ENCODE measurements at places on chromosomes 6 and 20.

GRCh38 chr6:55557146-55557545, 21.8 kb downstream of the HMGCLL1 start:
- DNase-seq, result no peak

GRCh38 chr6:23180504-23181293, 611.3 kb downstream of the HDGFL1 start:
- DNase-seq, result peak; percentile 72

DNA sequence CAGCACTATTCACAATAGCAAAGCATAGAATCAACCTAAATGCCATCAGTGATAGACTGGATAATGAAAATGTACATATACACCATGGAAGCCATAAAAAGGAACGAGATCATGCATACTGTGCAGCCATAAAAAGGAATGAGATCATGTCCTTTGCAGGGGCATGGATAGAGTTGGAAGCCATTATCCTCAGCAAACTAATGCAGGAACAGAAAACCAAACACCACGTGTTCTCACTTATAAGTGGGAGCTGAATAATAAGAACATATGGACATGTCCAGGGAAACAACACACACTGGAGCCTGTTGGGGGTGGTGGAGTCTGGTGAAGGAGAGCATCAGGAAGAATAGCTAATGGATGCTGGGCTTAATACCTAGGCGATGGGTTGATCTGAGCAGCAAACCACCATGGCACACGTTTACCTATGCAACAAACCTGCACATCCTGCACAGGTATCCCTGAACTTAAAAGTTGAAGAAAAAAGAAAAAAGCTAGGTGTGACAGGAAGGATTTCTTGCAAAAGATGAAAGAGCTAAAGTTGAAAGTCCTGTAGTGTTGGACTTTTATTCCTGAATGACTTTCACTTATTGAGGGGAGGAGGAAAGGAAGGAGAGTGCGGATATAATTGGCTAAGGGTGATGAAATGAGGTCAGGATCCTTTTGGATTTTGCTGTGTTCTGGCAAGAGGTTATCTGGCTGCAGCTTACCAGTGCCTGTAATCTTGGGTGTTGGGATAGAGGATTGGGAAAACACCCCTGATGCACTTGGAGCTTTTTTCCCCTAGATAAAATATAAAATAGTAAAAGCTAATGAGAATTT, 8.5 kb downstream of the TRMT11 start:
- DNase-seq, result no peak

DNA sequence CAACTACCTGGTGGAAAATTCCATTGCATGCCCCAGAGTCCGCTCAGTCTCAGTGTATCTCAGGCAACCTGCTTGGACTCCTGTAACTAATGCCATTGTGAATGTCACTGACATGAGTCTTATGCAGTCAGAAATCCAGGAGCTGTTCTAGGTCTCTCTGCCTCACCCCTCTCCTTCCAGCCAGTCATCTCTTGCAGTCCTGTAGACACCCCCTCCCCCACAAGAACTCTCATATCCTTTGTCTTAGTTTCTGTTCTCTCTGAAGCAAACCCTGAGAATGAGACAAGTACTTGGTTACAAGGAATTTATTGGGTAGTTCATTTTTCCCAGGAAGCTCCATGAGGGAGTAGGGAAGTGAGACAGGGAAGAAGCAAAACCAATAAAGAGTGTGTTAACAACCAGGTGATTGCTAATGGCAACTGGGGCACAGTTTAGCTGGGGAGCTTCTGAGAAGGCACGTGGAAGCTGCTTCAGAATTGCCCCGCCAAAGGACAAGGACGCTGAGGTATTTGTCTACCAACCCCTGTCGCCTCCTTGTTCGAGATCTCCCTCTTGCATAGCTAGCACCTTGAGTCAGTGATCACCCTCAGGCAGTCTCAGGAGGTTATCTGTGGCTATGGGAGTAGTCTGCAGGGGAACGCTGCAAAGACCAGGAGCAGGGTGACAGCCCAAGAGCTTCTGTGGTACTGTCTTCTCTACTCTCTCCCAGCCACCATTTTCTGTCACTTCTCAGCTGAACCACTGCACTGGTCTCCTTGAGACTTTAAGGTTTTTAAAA, 911.4 kb upstream of the FLRT3 start:
- DNase-seq, result no peak

DNA sequence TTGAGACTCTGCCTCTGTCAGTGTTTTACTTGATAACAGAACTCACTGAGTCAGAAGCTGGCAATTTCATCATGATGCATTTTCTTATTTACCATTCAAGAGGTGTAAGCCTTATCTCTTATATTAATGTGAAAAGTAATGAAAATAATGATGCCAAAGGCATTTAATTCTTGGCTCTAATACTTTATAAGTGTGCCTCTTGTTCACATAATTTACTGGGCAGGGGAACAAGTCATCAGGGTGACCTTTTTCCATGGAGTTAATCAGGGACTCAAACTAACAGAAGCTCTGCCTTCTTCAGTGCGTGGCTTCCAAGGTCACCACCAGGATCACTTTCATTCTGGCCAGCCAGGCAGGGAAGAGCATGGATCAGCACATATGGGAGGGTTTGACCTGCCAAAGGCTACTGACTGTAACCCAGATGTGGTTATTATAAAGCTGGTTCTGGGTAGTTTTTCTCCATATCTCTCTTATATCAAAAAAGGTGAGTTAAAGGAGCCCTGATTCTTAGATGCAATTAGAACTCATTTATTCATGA, 5.2 kb upstream of the PLCB1 start:
- DNase-seq, result no peak

DNA sequence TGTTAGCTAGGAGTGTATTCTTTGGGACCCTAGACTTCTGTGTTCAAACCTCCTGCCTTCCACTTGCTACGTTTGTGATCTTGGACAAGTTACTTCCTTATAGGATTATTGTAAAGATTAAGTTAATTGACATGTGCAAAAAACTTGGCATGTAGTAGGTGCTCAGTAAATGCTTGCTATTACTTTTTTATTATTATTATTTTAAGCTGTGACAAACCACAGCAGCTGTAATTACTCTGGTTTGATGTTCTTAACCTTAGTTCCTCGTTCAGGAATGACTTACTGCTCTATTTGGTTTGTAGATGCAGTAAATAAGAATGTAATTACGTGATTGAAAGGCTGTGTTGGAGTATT, 3.2 kb downstream of the ARFGEF2 start:
- DNase-seq, result no peak

DNA sequence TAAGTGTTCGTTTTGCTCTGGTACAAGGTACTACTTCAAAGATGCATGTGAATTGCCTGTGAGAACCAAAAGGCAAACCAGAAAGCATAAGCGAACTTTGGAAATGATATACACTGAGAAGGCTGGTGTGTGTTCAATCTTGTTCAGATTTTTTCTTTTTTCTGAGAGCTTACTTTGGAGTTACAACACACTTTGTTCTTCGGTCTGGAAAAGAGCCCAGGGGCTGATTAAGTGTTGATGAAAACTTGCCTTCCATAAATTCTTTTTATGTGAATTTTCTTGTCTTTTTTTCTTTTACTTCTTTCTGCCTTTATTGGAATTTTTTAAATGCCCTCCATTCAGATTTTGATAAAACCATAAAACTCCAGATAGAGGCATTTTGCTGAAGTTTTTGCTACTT, 395.1 kb upstream of the SASH1 start:
- DNase-seq, result no peak

DNA sequence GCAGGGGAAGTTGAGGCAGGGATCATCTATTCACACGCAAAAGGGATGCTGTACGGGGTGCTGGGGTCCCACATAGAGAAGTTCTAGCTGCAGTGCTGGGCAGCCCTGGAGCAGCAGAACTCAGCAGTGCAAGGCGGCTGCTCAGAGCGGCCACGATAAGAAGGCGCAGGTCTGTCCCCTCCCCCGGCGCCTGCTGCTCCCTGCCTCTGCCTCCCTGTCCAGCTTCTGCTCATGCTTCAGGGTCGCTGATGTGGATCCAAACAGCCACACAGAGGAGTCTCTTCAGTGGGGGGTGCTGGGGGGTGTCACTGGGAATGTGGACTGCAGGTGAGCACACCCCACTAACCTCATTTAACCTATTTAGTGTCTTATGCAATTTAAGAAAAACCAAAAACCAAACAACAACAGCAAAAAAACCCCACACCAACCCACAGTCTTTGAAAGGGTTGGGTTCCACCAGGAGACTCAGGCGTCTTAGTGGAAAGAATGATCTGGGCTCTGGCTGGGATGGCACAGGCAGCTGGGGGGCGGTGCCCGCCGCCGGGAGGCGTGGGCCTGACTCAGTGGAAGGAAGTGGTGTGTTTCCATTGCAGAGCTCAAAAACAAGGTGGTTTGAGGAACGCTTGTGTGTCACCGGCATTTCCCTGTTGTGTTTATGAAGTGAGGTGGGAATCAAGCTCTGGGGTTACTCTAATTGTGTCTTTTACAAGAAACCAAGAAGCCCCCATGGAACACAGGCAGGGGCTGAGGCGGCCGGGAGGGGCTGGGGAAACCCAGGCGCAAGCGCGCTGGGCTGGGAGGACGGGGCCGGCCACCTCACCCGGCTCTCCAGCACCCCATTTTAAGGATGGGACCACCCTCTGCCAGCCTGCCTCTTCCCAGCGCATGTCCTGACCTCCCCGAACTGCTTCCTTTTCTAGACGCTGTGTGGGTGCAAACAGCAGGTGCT, 55.1 kb downstream of the IRF4 start:
- DNase-seq, result no peak

DNA sequence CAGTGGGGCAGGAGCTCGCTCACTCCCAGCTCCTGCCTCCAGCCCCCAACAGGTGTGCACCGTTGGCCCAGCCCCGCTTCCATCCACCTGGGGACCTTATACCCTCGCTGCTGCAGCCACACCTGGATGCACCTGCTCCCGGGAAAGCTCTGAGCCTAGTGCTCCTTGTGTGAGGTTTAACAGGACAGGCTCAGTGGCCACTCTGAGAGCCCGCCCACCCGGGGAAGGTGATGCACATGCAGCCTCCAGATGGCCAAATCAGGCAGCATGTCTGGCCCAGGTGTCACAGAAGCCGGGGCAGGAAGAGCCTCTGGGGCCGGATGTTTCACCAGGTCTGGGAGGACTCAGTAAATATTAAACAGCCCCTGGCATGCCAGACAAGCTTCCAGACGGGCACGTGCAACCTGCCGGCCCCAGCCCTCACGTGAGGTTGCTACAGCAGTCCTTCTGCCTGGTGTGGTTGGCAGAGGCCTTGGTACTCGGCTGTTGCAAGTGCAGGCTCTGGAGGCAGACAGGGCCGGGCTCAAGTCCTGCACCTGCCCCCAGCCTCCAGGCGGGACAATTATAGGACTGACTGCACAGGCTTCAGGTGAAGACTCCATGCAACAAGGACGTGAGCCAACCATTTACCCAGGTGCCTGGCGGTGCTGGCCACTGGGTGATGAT, 66.9 kb downstream of the RIPOR3 start:
- no peak for DNase-seq

DNA sequence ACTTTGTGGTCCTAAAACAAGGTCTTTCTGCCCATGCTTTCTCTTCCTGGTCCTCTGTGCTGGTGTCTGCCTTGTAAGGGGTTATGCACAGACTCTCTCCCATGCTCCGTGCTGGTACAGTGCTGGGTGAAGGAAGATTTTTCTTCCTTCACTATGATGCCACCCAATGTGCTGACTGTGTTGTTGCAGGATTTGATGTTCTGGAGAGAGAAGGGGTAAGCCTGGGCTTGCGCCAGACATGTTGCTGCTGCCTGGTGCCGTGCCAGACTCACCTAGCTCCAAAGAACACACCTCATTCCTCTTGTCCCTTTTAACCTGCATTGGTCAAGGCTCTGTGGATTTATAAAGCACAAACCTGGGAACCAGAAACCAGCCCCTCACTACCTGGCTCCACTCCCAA, 28.4 kb upstream of the ARMH2 start:
- DNase-seq, result no peak

- no peak for DNase-seq
Observed at GRCh38 chr6:71490876-71491275, 202.3 kb downstream of the OGFRL1 start.

GRCh38 chr20:43457640-43458421, at the start of gene SRSF6:
TSS of gene SRSF6 (plus strand) at chr20:43457896. CDS start at chr20:43458034, 138 bp downstream.
- peak; percentile 97 for DNase-seq

DNA sequence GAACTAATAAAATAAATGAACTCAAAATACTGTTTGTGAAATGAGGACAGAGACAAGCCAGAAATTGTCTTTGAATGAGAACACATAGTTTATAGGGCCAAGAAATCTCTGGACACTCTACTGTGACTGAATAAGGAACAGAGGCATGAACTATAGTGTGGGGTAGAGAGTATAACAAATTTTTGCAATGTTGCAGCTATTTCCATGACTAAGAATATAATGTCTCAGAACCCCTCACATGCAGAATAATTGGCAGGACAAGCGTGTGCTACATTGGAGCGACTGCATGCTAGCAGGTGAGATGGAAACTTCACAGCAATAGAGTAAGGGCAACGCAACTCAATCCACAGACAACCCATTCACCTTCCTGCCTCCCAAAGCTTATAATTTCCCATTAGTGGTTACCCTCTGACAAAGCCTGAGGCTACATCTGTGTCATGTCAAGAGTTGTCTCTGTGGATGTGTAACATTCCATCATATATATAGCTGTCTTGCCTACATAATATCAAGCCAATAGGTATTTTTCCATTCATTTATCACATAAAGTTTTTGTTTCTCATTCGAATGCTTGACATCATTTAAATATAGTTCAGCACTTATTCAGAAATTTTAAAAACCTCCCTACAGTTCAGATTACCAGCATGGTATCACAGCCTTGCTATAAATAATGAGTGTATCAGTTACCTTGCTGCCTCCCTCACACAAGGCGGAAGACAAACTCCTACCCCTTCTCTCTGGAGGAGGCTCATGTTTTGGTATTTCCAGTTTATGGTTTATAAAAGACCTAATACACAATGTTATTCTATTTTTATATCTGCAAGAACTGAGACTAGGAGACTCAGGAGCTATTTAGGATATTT, 47.9 kb upstream of the ECHDC1 start:
- DNase-seq, result no peak

DNA sequence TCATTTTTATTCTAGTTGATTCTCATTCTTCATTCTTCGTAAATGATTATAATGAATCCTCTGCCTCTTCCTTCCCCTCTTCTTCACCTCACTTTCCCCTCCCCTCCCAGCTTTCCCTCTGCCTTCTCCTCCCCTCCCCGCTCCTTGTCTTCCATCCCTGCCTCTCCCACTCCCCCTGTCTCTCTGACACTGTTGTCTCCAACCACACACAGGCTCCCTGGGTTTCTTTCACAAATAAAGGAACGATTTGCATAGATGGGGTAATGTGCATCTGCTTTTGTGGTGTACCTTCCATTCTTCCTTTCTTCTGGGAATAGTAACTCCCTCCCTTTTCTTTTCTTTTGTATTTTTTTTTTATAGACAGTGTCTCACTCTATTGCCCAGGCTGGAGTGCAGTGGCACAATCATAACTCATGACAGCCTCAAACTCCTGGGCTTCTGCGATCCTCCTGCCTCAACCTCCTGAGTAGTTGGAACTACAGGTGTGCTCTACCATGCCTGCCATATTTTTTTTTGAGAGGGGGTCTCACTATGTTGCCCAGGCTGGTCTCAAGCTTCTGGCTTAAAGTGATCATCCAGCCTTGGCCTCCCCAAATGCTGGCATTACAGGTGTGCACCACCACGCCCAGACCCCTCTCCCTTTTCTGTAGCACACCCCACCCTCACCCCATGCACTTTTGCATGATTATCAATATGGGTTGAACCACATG, 318.6 kb downstream of the PRKN start:
- no peak for DNase-seq
